ENCODE measurements at places on chromosomes 2 and 18.
A peak's percentile ranks its signal among the peaks of the same experiment; 100 is the strongest.

DNA sequence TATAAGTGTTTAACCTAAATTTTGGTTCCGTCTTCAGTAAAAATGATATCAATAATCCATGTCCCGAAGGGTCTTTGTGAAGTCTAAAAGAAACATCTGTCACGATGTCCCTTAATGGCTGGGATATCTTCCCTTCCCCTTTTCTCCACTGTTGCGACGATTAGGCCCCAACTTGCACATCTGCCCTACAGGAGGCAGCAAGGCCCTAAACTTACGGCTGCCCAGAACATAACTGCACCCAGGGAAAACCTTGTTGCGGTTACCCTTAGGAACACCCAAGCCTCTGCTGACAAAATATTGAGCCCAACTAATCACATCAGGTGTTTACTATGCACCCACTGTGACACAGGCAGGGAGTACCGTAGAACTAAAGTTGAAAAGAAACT is 1.3 kb upstream of the SMAD2 start:
- peak; percentile 70 for DNase-seq

- peak; percentile 49 for DNase-seq
These were observed 143.9 kb upstream of the DLX2 start for GRCh38 chr2:172246649-172247048.

- DNase-seq = peak; percentile 65
These were observed 90.4 kb downstream of the ZEB2 start for GRCh38 chr2:144429396-144430112.

- DNase-seq = no peak
These were observed 126.8 kb downstream of the BCL2L11 start for GRCh38 chr2:111247491-111247890.

DNA sequence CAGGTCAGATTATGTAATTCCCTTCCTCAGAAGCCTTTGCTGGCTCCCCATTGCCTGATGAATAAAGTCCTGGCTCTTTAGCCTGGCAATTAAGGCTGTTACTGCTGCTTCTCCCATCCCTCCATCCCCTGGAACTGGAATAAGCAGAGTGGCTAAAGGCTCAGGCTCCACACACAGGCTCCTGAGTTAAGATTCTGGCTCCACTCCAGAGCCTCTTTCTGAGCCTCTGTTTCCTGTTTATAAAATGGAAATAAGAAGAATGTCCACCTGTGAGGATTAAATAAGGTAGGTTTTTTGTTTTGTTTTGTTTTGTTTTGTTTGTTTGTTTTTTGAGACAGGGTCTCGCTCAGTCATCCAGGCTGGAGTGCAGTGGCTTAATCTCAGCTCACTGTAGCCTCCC is 50.0 kb downstream of the ZFP36L2 start:
- DNase-seq = no peak

DNA sequence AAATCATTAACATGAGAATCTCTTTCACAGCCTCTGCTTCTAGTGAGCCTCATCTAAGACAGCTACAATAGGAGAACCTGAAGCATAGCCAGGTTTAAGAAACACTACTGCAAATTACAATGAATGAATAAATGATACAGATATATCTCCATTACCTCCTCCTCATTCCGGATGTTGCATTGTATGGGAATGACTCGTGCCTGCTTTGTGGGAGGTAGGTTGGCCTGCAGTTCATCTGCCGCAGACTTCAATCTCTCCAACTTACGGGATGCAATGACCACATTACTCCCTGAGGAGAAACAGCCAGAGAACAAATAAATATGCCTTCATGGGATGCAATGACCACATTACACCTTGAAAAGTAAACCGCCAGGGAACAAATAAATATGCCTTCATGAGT is 15.4 kb downstream of the PECR start:
- no peak for DNase-seq

GRCh38 chr2:137942037-137942832 is 22.0 kb upstream of the HNMT start:
- DNase-seq = no peak

GRCh38 chr2:26088038-26088643 is 54.3 kb downstream of the RAB10 start:
- no peak for DNase-seq

GRCh38 chr2:147810883-147811765 is 33.7 kb upstream of the ACVR2A start:
- DNase-seq = no peak

DNA sequence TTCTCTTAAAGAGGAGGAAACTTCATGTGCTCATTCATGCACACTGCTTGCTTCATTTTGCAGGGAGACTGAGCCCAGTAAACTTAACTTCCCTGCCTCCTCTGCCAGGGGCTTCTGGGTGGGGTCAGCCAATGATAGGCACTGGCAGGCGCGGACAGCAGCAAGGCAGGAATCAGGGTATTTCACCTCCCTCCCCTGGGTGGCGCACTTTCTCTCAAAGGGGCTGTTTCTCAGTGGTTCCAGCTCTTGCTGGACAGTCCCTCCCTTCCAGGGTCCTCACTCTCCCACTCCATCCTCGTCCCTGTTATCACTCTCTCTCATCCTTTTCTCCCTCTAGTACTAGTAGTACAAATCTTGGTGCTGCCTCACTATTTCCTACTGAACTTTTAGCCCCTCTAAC is 320.5 kb upstream of the ZNF521 start:
- DNase-seq = no peak

DNA sequence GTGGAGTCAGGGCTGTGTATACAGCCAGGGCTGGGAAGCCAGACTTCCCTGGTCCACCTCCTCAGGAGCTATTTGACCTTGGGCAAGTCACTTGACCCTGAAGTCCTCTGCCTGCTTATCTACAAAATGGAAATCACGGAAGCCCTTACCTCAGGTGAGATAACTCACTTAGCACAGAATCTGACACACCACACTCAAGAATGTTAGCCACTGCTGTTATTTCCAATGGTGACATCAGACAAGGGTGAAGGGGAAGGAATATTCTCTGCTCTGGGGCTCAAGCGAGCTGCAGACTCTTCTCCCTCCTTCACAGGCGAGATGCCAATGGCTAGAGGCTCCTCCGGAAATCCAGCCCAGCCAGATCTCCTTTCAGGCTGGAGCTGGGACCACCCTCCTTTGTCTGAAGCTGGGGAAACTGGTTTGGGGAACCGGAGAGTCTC is 189.6 kb downstream of the HAUS1 start:
- DNase-seq = no peak

DNA sequence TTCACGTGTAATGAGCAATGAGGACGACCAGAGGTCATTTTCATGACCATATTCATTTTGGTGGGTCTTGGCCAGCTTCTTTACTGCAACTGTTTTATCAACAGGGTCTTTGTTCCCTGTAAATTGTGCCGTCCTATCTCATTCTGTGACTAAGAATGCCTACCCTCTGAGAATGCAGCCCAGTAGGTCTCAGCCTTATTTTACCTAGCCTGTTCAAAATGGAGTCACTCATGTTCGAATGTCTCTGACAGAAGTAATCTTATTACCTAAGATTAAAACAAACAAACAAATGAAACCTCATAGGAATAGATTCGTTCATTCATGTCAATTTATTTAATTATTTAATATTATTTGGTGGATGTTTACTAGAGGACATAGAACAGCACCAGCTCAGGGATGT is 714.8 kb downstream of the ADCYAP1 start:
- no peak for DNase-seq

DNA sequence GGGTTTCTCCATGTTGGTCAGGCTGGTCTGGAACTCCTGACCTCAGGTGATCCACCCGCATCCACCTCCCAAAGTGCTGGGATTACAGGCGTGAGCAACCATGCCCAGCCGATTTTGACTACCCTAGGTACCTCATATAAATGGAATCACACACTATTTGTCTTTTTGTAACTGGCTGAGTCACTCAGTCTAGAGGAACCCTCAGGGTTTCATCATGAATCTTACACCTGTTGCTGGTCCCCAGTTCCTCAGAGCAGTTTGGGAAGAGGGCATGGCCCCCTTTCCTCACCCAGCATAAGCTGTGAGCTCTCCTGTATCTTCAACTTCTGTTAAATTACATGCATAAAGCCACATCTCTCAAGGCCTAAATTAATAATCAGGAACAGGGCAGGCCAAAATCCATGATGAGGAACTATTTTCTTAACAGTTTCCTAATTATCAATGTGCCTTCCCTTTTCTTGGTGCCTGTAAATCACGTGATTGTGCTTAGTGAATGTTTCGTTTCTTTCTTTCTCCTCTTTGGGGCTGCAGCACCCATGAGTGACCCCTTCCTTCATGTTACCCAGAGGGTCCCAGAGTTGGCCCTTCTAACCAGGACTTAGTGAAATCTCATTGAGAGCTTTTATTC is 20.9 kb downstream of the DYSF start:
- peak; percentile 63 for DNase-seq

- DNase-seq = no peak
These were observed 9.6 kb downstream of the DCDC2C start for GRCh38 chr2:3712831-3713503.

DNA sequence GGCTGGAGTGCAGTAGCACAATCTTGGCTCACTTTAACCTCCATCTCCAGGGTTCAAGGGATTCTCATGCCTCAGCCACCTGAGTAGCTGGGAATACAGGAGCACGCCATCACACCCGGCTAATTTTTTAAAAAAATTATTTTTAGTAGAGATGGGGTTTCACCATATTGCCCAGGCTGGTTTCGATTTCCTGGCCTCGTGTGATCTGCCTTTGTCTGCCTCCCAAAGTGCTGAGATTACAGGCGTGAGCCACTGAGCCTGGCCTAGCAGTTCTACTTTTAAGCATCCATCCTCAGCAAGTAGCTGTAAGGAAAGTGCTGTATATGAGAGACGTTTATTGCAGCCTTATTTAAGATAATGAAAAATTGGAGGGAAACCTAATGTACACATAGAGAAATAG is 79.7 kb downstream of the ZDBF2 start:
- no peak for DNase-seq

DNA sequence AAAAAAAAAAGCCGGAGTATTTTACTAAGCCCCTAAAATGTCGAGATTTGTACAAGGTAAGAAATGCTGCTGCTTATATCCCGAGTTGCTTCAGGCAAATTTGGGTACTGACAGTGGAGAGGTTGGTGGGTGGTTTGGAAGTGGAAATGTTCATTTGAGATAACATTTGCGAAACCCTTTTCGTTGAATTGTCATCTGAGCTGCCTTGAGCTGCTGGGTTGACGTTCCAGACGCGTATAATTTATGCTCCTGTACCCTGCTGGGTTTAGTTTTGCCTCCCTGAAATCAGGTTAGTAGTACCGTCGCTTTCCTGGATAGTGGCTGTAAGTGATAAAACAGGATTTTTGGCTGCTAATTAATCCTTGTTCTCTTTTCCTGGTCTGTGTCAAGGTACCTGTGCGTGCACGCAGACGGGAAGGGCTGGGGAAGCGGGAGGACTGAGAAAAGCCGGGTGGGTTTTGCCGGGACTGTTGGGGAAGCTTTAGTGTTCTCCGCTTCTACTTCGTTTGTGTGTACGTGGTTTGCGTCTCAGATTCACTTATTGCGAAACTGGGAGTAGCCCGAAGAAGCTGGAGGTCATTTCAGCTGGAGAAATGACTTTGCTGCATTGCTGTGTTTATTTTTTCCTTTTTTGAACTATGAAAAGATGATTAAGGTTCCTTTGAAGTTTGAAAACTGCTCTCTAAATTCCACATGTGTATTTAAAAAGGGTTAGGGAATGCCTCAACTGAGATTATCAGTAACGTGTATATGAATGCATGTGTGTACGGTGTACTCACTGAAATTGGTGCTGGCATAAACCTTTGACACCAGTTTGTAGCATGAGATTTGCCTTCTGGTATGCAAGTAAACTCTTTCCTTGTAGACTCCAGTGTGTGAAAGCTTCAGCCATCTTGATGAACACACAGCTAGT is 709 bp downstream of the UGP2 start:
- peak; percentile 41 for DNase-seq

DNA sequence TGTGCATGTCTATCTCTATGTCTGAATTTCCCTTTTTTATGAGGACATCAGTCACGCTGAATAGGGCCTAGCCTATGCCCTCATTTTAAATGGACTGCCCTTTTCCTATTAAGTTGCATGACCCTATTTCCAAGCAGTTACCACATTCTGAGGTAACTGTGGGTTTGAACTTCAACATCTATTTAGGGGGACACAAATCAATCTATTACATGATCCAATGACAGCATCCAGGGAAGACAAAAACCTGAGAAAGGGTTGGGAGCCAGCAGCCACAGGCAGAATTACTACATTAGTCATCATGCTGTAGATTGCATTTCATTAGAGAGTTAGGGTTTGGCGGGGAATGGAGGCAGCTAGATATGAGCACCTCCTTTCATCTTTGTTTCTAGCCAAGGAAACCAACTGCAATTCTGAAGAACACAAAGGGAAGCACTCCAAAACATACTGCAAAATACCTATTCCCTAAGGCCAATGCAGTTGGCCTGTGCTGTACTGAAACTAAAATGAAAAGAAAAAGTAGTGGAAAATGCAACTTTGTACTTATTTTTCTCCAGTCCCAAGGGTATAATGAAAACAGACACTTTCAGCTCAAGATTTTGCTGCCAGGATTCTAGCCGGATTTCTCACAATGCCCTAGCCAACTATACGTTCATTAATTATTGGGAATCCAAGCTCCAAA is 40.4 kb upstream of the C1D start:
- no peak for DNase-seq

GRCh38 chr2:46315103-46315890 is 18.1 kb downstream of the EPAS1 start:
- DNase-seq = peak; percentile 12

- DNase-seq = no peak
These were observed 99.5 kb downstream of the RBMS1 start for GRCh38 chr2:160394153-160394552.

DNA sequence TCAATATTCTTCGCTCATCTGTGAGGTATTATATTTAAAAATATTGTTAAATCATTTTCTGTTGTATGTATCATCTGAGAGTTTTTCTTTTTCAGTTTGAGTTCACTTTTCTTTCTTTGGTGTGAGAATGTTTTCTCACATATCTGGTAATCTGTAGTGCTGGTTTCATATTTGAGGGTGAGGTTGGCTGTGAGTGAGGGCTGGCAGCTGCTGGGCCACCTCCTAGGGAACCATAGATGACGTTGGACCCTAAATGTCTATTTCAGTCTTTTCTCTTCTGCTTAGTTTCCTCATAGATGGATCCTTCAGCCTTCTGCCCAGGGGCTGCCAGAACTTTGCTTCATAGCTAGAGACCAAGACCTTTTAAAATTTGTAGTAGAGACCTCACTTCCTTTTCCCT is 33.5 kb downstream of the MGAT5 start:
- no peak for DNase-seq

- no peak for DNase-seq
These were observed 36.9 kb downstream of the CRACDL start for GRCh38 chr2:98899041-98899702.

GRCh38 chr2:186675380-186675779 is 18.5 kb upstream of the FAM171B start:
- no peak for DNase-seq

GRCh38 chr2:179186126-179186525 is 78.5 kb downstream of the SESTD1 start:
- no peak for DNase-seq

DNA sequence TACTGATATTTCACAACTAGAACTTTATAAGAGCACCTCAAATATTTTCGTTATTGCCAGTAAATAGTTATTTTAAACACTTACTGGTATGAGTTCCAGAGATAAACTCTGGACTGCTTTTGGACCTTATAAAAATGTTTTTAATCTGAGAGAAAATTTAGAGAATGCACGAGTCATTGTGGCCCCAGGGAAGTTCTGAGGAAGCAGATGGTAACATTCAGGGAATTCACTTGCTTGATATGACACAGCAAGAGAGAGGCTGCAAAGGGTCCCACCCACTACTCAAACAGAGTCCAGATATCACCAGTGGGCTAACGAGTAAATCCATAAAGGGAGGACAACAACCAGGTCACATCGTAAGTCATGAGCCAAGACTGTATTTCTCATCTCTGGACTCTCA is 526.8 kb downstream of the TDRD15 start:
- no peak for DNase-seq
